ENCODE measurements at places on chromosomes 1 and 21. TPM values are rescaled to one million over a fixed set of nuclear protein-coding genes. Genes with fewer than 3 reads are reported as not detected.

DNA sequence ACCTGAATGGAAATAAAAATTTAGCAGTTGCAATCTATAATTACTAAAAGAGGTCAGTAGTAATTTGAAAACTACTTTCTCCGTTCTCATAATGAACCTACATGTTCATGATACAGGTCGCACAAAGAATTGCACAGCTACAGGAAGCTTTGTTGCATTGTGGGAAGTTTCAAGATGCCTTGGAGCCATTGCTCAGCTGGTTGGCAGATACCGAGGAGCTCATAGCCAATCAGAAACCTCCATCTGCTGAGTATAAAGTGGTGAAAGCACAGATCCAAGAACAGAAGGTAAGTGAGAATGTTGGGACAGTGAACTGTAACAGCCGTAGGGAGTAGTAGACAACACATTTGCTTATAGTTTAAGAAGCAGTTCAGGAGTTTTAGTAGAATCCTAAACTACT, 68.8 kb upstream of the BMP8A start:
- no peak for DNase-seq
- H3K36me3 ChIP-seq, result peaks cover 52% of the 10 kb centered on the region
- H3K4me1 ChIP-seq, result no peaks in the 10 kb centered on the region
- H3K27ac ChIP-seq, result no peak overlapping the region
- no peak overlapping the region for H3K4me3 ChIP-seq
- no peaks in the 10 kb centered on the region for H3K27me3 ChIP-seq

DNA sequence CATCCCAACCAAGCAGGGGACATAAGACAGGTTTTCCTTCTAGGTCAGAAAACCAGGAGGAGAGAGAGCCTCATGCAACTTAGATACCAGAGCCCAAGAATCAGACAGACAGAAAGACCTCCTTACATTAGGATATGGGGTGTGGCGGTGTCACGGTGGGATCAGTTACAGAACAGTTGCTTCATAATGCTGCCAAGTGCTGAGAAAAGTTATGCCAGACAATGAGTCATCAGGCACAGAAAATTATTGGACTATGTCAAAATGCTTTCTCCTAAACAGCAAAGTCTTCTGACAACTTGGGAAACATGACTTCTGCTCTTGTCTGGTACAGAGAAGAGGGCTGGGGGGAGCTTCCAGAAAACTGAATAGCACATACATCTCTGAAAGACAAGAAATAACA, 1120.2 kb upstream of the TMPRSS15 start:
- no peak overlapping the region for H3K4me3 ChIP-seq
- H3K27me3 ChIP-seq, result no peaks in the 10 kb centered on the region
- H3K4me1 ChIP-seq, result no peaks in the 10 kb centered on the region
- DNase-seq, result no peak
- no peak overlapping the region for H3K27ac ChIP-seq

DNA sequence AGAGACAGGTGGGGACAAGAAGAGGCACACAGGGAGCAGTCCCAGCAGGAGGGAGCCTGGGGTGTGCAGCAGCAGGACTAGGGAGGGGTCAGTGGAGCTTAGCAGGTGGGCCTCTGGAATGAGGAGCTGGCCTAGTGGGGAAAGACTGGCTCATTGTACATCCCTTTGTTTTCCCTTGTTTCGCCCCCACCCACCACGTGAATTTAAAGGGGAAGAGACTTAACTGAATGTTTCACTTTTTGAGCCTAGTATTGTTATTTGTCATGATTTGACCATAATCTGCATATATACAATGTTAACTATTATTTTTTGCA, 181.7 kb downstream of the DHRS3 start:
- H3K27ac ChIP-seq, result peak overlapping the region; percentile 72
- H3K27me3 ChIP-seq, result no peaks in the 10 kb centered on the region
- H3K36me3 ChIP-seq, result no peaks in the 10 kb centered on the region
- DNase-seq, result no peak

GRCh38 chr21:22342889-22343288, 1344.7 kb downstream of the NCAM2 start:
- no peaks in the 10 kb centered on the region for H3K27me3 ChIP-seq
- no peaks in the 10 kb centered on the region for H3K36me3 ChIP-seq
- H3K4me1 ChIP-seq, result no peaks in the 10 kb centered on the region

DNA sequence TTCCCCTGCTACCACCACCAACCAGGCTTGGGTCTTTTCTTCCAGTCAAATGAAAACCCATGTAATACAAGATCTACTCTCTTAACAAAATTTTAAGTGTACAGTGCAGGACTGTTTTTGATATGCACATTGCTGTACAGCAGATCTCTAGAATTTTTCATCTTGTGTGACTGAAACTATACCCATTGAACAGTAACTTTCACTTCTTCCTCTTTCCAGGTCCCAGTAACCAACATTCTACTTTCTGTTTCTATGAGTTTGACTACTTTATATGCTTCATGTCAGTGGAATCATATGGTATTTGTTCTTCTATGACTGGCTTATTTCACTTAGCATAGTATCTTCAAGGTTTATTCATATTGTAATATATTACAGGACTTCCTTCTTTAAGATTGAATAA, 45.3 kb upstream of the PLPPR4 start:
- no peak overlapping the region for H3K27ac ChIP-seq
- no peak for DNase-seq
- no peaks in the 10 kb centered on the region for H3K36me3 ChIP-seq
- H3K4me3 ChIP-seq, result no peak overlapping the region
- no peaks in the 10 kb centered on the region for H3K27me3 ChIP-seq
- no peaks in the 10 kb centered on the region for H3K4me1 ChIP-seq

- peaks cover 7% of the 10 kb centered on the region for H3K36me3 ChIP-seq
- peak within 1 kb of the TSS; percentile 84 for H3K27ac ChIP-seq
- DNase-seq, result peak; percentile 95
- no peaks in the 10 kb centered on the region for H3K27me3 ChIP-seq
Measured at GRCh38 chr1:145957443-145958319, at the start of gene LIX1L. Gene LIX1L (minus strand): TSS chr1:145958017. CDS start chr1:145957927, 90 bp downstream.

- H3K4me1 ChIP-seq, result no peaks in the 10 kb centered on the region
- no peaks in the 10 kb centered on the region for H3K27me3 ChIP-seq
- DNase-seq, result no peak
- H3K36me3 ChIP-seq, result no peaks in the 10 kb centered on the region
- H3K27ac ChIP-seq, result no peak overlapping the region
- no peak overlapping the region for H3K4me3 ChIP-seq
Measured at GRCh38 chr1:77406661-77407060, 124.8 kb downstream of the AK5 start.

DNA sequence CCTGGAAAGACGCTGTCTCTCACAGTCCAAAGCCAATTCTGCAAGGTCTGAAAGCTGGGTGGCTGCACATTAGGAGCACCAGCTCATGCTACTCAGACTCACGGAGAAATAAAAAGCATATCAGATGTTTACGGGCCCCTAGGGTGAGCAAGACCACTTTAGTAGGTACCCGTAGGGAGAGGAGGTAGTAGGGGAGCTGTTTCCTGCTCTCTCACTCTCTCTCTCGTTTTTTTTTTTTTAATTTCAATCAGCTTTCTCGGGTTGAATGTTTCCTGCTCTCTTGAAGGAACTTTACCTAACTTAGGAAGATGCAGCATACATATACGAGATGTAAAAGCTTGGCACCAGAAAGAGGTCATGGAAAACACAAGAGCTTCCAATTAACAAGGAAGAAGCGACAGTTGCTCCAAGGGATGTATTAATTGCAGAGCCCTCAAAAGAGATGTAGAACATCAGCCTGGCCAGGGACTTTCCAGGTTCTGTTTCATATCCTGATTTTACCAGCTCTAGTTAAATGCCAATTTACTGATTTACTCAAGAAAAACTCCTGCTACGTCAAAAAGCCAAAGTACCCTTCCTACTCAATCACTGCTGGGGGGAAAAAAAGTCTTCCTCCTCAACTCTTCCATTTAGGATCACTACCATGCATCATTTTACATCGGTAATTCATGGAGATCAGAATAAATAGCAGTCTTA, 3.1 kb downstream of the LORICRIN start:
- no peak for DNase-seq
- no peak overlapping the region for H3K27ac ChIP-seq
- H3K36me3 ChIP-seq, result no peaks in the 10 kb centered on the region
- H3K27me3 ChIP-seq, result peaks cover 15% of the 10 kb centered on the region

DNA sequence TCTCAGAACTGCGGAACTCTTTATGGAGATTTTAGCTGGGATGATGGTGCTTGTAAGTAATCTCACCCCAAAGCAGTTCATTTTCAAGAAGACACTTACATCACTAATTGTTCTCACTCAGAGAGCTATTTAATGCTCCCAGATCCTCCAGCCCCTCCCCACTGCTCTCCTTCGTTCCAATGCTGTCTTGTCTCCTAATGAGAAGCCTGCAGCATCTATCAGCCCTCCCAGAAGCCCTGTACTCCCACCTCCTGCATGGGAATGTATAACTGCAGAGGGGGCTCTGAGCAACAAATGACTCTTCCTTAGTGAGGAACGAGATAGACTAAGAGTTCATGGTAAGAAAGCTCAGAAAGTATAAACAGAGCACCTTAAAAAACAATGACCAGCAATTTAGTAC, 377.4 kb upstream of the RUNX1 start:
- no peak overlapping the region for H3K4me3 ChIP-seq
- H3K27ac ChIP-seq, result no peak overlapping the region

DNA sequence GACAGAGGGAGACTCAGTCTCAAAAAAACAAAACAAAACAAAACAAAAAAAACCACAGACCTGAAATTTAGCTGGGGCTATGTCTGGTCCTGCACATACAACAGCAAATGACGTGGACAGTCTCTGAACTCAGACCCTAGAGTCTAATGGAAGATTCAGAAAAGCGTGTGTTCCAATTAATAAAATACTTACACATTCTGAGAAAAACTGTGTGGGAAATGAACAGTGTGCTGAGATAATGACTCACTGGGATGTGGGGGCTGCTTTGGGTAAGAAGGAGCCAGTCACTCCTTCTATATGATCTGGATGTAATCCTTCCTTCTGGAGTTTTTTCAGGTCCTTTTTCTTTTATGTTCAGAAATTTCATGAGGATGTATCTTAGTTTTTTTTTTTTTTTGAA, 29.4 kb downstream of the CLDN14 start:
- no peaks in the 10 kb centered on the region for H3K4me1 ChIP-seq
- H3K27me3 ChIP-seq, result no peaks in the 10 kb centered on the region
- H3K27ac ChIP-seq, result no peak overlapping the region
- no peak overlapping the region for H3K4me3 ChIP-seq
- no peaks in the 10 kb centered on the region for H3K36me3 ChIP-seq

DNA sequence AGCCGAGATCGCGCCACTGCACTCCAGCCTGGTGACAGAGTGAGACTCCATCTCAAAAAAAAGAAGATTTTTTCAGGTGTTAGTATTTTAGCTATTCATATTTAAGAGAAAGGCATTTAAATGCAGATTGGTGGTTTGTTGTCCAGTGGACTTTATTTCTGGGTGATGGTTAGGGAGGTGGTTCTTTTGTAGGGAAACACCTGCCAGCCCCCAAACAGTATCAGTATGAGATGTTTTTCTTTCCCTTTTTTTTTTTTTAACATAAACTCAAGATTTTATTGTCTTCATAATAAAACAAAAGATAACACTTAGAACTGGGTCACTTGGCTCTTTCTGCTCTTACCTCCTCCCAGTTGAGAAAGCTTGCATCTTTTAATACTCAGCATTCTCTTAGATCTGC, 9.9 kb downstream of the CCDC18 start:
- no peak for DNase-seq
- no peaks in the 10 kb centered on the region for H3K36me3 ChIP-seq
- no peaks in the 10 kb centered on the region for H3K27me3 ChIP-seq
- no peak overlapping the region for H3K27ac ChIP-seq
- H3K4me3 ChIP-seq, result no peak overlapping the region

GRCh38 chr1:204155881-204156280, 4.0 kb upstream of the ETNK2 start:
- H3K4me3 ChIP-seq, result no peak overlapping the region
- no peak for DNase-seq
- H3K36me3 ChIP-seq, result no peaks in the 10 kb centered on the region
- H3K4me1 ChIP-seq, result peaks cover 14% of the 10 kb centered on the region

DNA sequence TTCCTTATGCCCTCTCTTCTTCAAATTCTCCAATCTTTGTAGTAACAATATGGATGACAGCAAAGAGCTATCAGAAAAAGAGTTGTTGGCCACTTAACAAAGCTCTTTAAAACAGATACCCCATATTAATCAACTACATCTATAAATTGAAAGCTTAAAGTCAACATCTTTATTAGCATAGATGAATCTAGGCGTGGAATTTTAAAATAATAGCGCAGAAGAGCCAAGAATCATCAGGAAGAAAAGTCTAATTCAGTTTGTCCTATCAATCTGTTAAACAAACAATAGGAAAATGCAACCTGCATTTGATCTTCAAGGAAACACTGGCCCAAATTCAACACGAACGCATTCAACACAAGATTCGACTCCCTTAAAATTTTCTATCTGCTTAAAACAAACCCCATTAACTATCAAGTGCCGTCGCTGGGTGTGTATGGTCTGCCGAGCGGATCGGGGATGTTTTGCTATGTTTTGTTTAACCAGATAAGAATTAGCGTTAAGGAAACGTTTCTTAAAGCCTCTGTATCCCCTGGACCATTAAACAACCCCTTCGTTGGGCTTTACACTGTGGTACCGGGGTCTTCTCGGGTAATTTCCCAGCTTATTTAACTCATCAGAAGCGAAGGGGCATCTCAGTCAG, 1.0 kb downstream of the LYST start:
- H3K27me3 ChIP-seq, result no peaks in the 10 kb centered on the region
- H3K4me1 ChIP-seq, result peaks cover 6% of the 10 kb centered on the region
- no peak for DNase-seq

Gene FOXD3
- not detected for total RNA-seq

Gene PTPRF
- 1.9 TPM for total RNA-seq

Gene ICOSLG
- total RNA-seq, result 7.9 TPM

Gene CELA2B
- not detected for total RNA-seq
